ENCODE measurements at places on chromosomes 5 and 9.

DNA sequence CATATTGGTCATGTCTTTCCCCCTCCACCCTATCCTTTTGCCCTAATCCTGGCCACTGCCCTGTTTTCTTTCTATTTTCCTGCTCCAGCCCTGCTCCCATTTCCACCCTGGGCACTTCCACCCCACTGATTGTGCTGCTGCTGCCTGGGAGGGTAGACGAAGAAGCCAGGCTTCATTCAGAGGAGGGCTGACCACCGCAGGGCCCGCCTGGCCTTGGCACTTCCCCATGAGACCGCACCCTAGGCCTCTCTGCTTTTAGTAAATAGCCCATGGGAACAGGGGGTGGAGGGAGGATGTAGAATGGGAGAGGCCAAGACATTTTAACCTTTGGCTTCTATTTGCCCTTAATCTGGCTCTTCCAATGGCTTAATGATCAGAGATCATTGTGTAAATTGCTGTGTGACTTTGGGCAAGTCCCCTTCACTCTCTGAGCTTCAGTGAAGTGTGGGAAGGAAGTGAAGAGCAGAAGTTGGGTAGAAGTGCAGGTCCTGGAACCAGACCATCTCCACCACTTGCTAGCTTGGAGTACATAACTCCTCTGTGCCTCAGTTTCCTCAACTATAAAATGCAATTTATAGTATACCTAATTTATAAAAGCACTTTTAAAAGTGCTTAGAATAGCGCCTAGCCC lies 13.6 kb upstream of the GPX3 start:
- no peak for DNase-seq

- DNase-seq, result no peak
These were observed 109.3 kb upstream of the TMEM161B start for GRCh38 chr5:88377705-88378656.

DNA sequence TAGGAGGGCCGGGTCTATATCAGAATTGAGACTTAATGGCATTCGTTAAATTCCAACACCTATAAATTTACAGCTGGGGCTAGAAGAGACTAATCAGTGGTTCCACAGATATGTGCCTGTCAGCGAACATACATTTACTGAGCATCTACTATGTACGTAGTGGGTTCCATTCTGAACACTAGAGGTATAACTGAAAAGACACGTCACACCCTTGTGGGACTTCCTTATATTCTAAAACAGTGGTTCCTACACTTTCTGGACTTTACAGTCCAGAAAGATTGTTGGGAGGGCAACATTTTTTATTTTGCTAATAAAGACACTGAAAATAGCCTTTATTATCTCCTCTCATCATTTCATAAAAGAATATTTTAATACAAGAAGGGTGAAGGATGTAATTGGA lies 140.5 kb downstream of the SCAMP1 start:
- no peak for DNase-seq

DNA sequence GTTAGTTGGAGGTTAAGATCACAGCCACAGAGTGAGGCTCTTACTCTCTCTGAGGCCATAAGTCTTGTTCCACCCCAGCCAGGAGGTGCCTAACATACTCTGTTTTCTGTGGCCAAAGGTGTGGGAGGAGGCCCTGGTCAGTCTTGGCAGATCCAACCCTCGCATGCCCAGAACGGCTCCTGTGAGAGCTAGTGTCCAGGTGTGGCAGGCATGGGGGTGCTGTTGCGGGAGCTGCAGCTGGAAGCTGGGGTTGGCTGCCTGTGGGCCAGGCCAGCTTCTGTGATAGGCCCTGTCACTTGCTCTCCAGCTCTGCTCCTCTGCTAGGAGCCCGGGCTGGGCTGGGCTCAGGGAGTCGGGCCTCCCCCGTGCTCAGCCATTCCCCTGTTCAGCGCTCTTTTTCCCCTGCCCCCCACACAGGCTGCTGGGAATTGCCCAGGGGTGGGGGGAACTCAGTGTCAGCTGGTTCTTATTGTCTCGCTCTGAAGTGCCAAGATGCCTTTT lies 31.6 kb downstream of the IER5L start:
- no peak for DNase-seq

DNA sequence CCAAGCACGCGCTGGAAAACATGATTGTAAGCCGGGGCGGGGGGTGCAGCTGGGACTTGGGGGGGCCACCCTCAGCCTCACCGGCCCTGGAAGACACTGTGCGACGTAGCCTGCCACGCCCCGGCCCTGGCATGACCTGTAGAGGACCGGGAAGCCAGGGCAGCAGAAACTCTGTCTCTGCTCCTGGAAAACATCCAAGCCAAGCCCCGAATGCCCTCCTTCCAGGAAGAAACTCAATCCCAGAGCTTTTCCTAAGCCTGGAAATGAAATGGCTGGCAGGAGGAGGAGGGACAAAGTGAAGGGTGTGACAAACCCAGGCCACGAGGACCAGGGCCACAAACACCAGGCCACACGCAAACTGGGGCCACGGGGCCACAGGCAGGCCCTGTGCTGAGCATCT lies 55.4 kb downstream of the KCNT1 start:
- DNase-seq, result no peak

- DNase-seq, result no peak
These were observed 93.1 kb downstream of the MED27 start for GRCh38 chr9:131986576-131986975.

DNA sequence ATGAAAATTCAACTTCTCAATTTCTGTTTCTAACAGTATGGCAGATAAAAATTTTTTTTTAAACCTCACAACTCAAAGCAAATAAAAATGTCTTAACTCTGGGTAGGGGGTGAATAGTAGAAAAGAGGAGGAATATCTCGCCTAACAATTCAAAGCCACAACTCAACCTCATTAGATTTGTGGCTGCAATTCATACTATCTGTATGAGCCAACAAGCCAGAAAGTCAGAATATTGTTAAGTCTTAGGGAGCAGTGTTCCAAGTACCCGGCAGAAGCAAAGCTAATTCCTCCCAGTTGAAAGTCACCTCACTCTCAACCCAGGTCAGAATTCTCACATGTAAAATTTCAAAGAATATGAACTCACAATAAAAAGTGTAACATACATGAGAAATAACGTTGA lies 15.0 kb downstream of the PJA2 start:
- DNase-seq, result no peak

- no peak for DNase-seq
These were observed 96.2 kb downstream of the OSTF1 start for GRCh38 chr9:75184471-75184870.

GRCh38 chr5:2391566-2391965 lies 359.9 kb downstream of the IRX2 start:
- DNase-seq, result no peak

DNA sequence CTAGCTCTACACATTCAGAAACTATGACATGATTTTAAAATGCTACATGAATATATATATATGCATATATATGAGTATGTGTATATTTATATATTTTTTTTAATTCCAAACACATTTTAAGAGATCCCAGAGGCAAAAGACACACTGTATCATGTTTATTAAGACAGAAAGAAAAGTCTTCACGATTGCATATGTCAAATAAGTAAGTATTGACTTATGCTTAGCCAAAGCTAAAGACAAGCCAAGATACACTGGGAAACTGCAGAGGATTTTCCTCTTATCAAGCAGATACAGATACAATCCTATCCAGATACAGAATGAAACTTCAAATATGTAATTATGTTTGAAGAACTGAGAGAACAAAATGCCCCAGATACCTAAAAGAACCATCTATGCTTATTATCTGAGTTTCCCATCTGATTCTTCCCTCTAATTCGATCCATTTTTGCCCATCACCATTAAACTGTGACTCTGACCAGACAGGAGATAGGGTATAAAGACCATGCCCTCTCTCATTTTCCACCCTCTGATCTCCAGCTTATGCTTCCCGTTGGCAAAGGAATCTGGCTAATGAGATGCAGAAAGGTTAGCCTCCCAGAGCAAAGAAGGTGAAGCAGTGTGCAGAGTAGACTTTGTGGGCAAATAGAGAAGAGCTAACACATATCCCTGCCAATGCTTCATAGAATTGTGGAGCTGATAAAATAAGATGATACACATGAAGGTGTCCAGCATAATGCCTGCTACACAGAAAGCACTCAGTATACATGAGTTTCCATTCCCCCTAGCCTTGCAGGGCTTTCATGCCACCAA lies 131.0 kb upstream of the TARS1 start:
- DNase-seq, result no peak

GRCh38 chr5:150801117-150801927 lies 22.8 kb downstream of the SMIM3 start:
- DNase-seq, result no peak

GRCh38 chr5:75214928-75215327 lies 21.8 kb downstream of the ANKRD31 start:
- DNase-seq, result no peak

DNA sequence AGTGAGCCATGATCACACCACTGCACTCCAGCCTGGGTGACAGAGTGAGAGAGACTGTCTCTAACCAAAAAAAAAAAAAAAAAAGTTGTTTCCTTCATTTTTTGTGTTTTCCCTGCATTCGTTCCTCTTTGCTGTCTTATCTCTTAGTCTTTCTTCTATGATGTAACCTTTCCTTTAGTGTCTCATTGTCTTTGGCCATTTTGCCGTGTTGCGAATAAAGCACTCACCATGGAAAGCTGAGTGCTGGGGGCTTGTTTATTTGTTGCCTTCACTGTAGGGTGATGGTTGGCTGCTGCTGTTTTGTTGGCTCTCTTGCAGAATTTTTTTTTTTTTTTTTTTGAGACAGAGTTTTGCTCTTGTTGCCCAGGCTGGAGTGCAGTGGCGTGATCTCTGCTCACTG lies 7.7 kb downstream of the EHMT1 start:
- DNase-seq, result no peak

DNA sequence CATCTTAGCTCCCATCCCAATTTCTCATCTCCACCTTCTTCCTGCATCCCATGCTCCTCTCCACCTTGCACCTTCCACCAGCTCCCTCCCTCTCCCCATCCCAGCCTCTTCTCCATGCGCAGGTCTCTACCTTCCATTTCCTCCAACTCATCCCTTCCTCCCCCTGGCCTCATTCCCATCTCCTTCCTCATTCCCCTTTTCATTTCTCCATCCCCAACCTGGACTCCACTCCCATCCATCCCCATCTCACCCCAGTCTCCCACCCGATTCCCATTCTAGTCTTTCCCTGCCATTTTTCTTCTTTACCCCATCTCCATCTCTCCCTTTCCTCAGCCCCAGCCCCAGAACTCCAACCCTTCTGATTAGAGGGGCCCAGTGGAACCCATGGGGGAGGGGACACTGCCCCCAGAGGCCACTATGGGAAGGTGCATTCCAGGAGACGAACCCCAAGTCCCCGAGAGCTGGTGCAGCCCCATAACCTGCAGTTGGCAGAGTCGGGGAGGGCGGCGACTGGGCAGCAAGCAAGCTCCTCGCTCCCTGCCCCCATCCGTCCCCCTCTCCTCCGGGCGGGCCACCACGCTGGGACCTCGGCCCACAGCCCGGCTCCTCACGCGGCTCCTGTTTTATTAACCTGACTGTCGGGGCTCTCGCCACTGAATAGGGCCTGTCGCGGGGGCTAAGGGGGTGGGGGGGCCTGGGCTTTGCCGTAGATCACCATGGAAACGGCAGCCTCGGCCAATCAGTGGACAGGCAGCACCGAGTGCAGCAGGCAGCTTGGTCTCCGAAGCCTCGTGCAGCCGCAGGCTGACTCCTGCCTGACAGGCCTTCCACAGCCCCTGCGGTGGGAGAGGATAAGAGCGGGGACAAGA lies 66.7 kb downstream of the PCDH1 start:
- DNase-seq, result no peak

DNA sequence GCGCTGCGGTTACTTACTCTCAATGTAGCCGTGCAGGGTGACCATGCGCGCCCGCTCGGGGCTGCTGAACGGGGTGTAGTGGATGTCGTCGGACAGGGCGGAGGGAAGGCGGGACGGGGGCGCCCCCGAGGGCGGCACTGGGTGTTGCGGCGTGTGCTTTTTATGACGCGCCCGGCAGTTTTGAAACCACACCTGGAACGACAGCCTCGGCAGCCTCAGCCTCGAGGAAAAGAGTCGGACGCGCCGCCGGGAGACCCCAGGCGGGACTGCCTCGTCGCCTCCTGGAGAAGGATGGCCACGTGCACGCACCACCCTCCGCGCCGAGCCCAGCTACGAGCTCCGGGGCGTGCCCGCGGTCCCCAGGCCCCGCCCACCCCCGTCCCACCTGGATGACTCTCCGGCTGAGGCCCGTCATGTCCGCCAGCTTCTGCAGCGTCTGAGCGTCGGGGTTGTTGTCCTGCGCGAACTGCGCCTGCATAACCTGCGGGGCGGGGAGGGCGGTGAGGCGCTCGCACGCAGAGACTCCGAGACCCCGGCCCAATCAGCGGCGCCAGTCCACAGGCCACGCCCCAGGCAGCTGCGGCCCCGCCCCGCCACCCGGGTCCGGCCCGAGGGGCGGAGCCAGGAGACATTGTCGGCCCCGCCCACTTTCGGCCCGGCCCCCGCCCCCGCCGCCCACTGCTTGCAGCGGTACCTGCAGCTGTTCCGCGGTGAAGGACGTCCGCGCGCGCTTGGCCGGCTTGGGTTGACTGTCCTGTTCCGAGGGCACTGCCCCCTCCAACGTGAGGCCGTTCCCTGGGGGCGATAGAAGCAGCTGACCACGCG lies 15.0 kb downstream of the LHX6 start:
- DNase-seq, result no peak

- DNase-seq, result no peak
These were observed 49.6 kb upstream of the OSMR start for GRCh38 chr5:38795986-38796741.

- DNase-seq, result no peak
These were observed 321.0 kb upstream of the TRPC7 start for GRCh38 chr5:136686192-136686872.

DNA sequence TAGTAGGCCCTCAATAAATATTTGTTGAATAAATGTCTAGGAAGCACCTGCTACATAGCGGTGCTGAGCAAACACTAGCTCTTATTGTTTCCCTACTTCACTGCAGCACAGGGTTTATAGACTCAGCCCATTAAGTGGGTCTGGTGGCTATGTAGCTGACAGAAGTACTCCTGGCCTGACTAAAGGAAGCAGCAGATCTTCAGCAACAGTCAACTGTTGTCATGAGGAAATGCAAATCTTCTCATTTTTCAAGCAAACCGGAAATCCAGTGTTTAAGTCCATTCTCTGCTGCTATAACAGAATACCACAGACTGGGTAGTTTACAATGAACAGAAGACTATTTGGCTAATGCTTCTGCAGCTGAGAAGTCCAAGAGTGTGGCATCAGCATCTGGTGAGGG lies 2.8 kb upstream of the TEX10 start:
- no peak for DNase-seq

DNA sequence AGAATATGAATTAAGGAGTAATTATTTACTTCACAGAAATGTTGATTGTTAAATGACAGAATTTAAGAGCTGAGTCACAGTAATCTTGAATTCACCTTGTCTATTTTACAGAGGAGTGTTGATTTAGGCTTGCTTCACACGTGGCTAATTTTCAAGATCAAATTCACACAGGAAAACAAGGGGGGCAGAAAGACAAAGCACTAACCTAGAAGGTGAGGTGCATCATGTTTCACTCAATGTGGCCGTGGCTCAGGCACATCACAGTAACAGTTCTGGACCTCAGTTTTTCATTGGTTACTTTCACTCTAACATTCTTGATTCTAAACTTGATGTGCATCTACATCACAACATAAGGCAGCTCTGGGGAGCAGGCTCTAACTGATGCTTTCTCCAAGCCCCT lies 69.6 kb upstream of the GNAQ start:
- no peak for DNase-seq
